ENCODE measurements at places on chromosomes 7 and 10. TPM values are rescaled to one million over a fixed set of nuclear protein-coding genes. Genes with fewer than 3 reads are reported as not detected.

The SYPL1 gene
- total RNA-seq: 38.5 TPM

The GPR26 gene
- not detected for total RNA-seq

The ZNF365 gene
- 0.84 TPM for total RNA-seq

The CCDC146 gene
- total RNA-seq: 1.0 TPM

The ABCB4 gene
- 0.17 TPM for total RNA-seq

The TAC1 gene
- total RNA-seq: not detected

The PON1 gene
- total RNA-seq: not detected

The ATG9B gene
- total RNA-seq: not detected

The PRPS1L1 gene
- total RNA-seq: not detected

The CALML3 gene
- total RNA-seq: not detected

The PRDX3 gene
- total RNA-seq: 168 TPM

The PTN gene
- total RNA-seq: 34.3 TPM

The RPEL1 gene
- not detected for total RNA-seq

The EBF3 gene
- total RNA-seq: 1.5 TPM

Measured in bronchus fibroblast of lung (primary cell).